ENCODE measurements at places on chromosomes 3 and 15. TPM values are rescaled to one million over a fixed set of nuclear protein-coding genes. Genes with fewer than 3 reads are reported as not detected.

The MKRN3 gene
- under 0.01 TPM for total RNA-seq

The CISH gene
- 2.1 TPM for total RNA-seq

The ECE2 gene
- total RNA-seq, result not detected

The SLC22A13 gene
- not detected for total RNA-seq

The UNC13C gene
- total RNA-seq, result not detected

The C15orf62 gene
- total RNA-seq, result not detected

The ARID3B gene
- total RNA-seq, result 3.0 TPM

The MTHFS gene
- 10.8 TPM for total RNA-seq
